ENCODE measurements at places on chromosomes 3 and 15.

- no peak for ATAC-seq
Observed at GRCh38 chr15:36479200-36479896, 100.1 kb upstream of the CDIN1 start.

- ATAC-seq, result no peak
Observed at GRCh38 chr3:100966049-100966491, 27.2 kb downstream of the ABI3BP start.

- no peak for ATAC-seq
Observed at GRCh38 chr3:50383750-50384149, 24.4 kb upstream of the TMEM115 start.

DNA sequence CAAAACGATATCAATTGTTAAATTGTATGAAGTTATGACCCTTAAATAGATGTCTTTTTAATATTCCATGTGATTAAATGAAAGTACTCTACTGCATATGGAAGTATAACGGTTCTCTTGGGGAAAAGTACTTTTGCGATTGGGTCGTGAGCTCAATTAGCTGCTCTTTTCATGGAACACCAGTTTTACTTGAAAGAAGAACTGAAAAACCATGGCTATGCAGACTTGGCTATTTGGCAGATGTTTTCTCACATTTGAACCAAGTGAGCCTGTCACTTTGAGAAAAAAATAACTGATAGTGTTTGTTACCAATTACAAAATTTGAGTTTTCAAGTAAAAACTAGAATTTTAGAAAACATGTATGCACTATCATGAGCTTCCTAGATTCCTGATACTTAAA lies 5.9 kb upstream of the INAFM2 start:
- no peak for ATAC-seq

- no peak for ATAC-seq
Observed at GRCh38 chr3:153714588-153715290, 406.5 kb upstream of the ARHGEF26 start.

GRCh38 chr3:132245552-132246142 lies 71.6 kb upstream of the ACP3 start:
- no peak for ATAC-seq

GRCh38 chr15:55327387-55327786 lies 8.4 kb downstream of the PIGB start:
- ATAC-seq, result no peak

GRCh38 chr15:77031376-77032050 lies 36.6 kb downstream of the PSTPIP1 start:
- peak; percentile 49 for ATAC-seq

GRCh38 chr3:184850201-184850600 lies 38.2 kb downstream of the VPS8 start:
- ATAC-seq, result no peak
